Stimulated activated naive CD8-positive, alpha-beta T cell treated with anti-CD3 and anti-CD28 coated beads, Interleukin-15, amount 100 ng/mL, for 72 hours (primary cell): ENCODE measurements at places on chromosomes 4 and X.

- DNase-seq: no peak
Measured at GRCh38 chr4:66451741-66452140, 781.5 kb upstream of the EPHA5 start.

- no peak for DNase-seq
Measured at GRCh38 chrX:150184491-150184890, 178.6 kb upstream of the MAMLD1 start.

DNA sequence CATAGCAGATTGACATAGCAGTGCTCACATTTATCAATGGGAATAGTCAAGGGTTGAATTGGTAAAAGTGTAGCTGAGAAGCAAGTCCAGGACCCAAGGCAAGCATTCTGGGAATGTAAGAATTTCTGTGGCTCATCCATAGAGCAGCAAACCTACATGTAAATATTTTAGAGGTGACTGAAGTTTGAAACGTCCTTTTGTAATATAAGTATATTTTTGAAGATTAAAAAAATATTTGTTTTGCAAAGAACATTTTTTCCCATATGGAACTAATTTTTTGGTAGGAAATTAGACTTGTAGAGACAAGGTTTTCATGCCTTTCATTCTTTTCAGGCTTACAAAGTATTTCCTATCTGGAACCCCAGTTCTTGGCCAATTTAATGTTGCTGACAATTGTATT, 104.0 kb downstream of the TEX13A start:
- DNase-seq: no peak

GRCh38 chr4:5371415-5372190, 320.3 kb downstream of the STK32B start:
- DNase-seq: no peak

GRCh38 chrX:48802089-48802904, 430 bp downstream of the HDAC6 start:
- DNase-seq: peak; percentile 75

- no peak for DNase-seq
Measured at GRCh38 chr4:8387615-8388527, 52.7 kb downstream of the ACOX3 start.

- no peak for DNase-seq
Measured at GRCh38 chr4:169152899-169153298, 117.9 kb downstream of the SH3RF1 start.

DNA sequence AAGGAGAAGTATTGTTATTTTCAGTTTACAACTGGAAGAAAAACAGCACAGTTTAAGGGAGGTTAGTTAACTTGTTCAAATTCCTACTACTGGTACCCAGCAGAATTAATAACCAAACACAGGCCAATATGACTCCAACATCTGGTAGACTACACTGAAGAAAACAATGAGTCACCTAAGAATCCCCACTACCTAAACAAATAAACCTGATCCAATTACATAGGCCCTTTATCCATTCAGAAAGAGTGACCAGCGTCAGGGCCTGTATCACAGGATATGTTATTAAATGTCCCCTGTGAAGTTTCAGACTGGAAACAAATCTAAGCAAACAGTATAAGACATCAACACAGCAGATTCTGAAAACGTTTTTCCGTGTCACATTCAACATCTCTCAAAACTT, 492.5 kb upstream of the INTU start:
- no peak for DNase-seq

- no peak for DNase-seq
Measured at GRCh38 chr4:3718462-3718861, 47.7 kb upstream of the ADRA2C start.

GRCh38 chr4:119550857-119551532, 77.6 kb downstream of the PDE5A start:
- no peak for DNase-seq

GRCh38 chrX:83260288-83260687, 247.8 kb upstream of the POU3F4 start:
- no peak for DNase-seq

DNA sequence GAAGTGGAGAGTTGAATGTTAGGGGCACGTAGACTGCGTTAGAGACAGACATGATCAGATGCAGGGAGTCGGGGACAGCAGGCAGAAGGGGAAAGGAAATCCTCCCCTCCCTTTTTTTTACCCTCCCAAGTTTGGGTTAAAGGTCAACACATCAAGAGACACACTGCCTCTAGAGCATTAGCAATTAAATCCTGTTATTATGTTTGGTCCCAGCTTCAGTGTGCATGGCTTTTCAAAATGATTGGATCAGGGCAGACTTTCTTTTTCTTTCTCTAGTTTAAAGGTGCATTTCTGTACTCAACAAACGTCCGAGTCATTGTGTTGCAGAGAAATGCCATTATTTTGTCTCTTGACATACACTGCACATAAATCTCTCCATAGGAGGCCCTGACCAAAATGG, 63.9 kb downstream of the USP26 start:
- no peak for DNase-seq

DNA sequence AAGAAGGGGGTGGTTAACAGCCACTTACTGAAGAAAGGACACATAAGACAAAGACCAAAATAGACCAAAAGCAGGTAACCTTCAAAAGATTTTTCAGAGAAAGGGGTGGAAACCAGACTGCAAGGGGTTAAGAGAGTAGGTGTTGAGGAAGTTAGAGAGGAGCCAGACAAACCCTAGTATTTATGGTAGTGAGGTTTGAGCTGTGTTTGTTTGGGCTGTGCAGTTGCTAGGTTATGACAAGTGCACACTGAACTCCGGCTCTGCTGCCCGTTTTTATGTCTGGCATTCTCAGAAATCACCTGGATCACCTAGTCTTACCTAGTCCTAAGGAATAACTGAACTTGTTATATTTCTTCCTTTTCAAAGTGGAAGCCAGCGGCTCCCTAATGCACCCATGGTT, 22.9 kb upstream of the G3BP2 start:
- peak; percentile 26 for DNase-seq
